ENCODE measurements at places on chromosomes 13 and 19.

- no peak for DNase-seq
These were observed 9.2 kb upstream of the ATP12A start for GRCh38 chr13:24670961-24671381.

GRCh38 chr13:28047757-28048388 is 52.5 kb downstream of the FLT3 start:
- no peak for DNase-seq

DNA sequence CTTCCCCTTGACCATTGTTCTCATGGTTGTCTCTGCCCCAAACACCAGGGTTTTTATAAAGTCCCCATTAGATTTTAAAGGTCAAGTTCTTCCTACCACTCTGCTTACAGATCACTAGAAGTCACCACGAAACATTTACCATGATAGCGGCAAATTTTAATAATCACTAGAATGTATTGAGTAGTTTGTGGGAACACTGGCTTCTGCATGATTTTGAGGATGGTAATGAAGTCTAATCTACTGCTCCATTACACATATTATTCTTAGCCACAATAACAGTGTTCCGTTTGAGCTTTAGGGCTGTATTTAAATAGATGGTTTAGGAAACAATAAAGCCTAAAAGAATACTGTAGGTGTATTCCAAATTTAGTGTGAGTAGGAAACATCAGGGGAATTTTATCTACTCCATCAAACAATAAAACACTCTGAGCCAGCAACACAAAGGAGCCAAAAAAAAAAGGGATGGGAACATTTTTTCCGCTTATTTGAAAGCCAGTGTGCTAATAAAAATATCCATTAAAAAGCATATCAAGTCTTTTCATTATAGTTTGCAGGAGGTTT is 49.7 kb downstream of the KLF12 start:
- DNase-seq, result no peak

GRCh38 chr19:13153569-13154240 is 3.5 kb downstream of the IER2 start:
- no peak for DNase-seq

GRCh38 chr19:55216461-55217198 is 7.3 kb upstream of the PTPRH start:
- peak; percentile 61 for DNase-seq

- DNase-seq, result no peak
These were observed 147.8 kb upstream of the STARD13 start for GRCh38 chr13:33433316-33433715.

DNA sequence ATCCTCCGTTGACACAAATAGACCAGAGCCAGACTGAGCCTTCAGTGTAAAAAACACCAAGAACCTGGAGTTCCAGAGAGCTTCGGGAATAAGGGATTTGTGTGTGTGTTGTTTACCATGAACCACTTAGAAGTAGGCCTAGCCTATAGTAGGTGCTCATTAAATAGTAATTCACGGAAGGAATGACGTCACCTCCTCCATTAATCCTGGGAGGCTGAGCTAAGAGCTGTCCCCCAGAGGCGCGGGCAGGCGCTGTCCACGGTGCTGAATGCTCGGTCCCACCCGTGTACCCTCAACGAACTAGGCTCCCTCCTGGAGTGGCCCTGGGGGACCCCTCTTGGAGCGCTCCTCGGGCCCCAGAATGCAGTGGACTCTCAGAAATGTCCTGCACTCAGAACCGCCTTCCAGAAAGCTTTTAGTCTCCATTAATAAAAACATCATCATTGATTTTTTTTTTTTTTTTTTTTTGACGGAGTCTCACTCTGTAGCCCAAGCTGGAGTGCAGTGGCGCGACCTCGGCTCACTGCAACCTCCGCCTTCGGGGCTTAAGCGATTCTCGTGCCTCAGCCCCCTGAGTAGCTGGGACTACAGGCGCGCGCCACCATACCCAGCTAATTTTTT is 6.5 kb downstream of the UNC13A start:
- no peak for DNase-seq

- DNase-seq, result no peak
These were observed 1.2 kb downstream of the HAUS8 start for GRCh38 chr19:17073869-17074633.

DNA sequence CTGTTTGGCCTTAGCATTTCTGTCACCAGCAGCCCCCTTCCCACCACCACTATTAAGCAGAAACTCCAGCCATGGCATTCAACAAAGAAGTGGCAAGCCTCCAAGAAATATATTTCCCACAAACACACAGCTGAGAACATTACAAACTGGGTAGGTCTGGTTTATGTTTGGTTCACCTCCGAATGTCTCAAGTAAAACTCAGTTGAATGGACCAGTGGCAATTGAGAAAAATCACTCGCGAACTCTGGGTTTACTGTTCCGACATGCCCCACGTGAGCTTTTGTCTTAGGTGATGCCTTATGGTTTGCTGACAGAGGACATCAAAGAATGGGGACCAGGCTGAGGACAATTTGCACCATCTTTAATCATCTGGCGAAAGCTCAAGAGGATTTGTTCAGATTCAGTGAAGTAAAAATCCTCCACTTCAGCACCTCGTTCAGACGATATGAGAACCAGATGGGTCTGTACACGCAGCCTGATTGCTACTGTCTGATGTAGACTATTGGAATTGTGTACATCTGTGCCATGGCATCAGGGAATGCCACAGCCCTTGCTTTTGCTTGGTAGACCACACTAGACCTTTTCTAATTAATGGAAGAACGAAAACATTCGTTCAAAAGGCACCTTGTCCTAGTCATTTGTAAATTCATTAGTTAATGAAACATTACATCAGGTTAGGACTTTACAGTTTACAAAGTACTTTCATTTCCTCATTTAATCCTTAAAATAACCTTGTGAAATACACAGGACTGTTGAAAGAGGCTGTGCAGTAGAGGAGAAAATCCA is 59.4 kb downstream of the SLC10A2 start:
- DNase-seq, result no peak

GRCh38 chr13:102597029-102597961 is 509 bp downstream of the TPP2 start:
- no peak for DNase-seq

GRCh38 chr13:34842466-34842865 is 99.6 kb upstream of the NBEA start:
- no peak for DNase-seq

DNA sequence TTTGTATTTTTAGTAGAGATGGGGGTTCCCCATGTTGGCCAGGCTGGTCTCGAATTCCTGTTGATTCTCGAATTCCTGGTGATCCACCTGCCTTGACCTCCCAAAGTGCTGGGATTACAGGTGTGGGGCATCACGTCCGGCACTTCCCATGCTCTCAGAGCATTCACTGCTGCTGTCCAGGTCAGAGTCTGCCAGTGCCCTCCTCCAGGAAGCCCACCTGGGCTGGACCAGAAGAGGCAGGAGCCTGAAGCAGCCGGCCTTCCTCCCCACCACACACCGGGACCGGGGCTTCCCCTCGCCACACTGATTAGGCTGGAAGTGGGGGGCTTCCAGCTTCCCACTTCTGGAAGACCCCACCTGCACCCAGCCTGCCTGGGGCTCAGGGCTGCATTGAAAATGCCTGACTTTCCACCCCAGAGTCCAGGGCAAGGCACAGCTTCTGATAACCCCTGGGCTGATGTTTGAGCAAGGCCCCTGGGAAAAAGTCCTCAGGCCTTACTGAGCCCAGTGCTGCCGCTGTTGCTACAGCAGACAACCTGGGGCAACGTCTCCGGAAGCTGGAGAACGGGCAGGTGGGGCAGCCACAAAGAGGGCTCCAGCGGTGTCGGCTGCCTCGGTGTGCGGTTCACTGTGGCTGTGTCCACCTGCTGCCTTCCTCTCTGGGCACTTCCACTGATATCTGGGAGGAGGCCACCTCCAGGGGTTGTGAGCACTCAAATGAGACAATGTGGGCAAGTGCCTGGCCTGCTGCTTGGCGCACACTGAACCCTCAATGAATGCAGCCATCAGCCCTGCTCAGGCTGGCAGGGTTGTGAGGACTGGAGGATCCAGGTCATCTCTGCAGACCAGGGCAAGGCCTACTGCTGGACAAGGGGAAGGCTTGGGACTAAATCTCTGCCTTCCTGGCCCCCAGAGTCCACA is 22.6 kb downstream of the CEBPA start:
- no peak for DNase-seq

Data from stimulated activated CD4-positive, alpha-beta T cell treated with anti-CD3 and anti-CD28 coated beads, TNF-alpha, amount 100 ng/mL, for 24 hours (primary cell).